ENCODE measurements at places on chromosomes 12 and 14. TPM values are rescaled to one million over a fixed set of nuclear protein-coding genes. Genes with fewer than 3 reads are reported as not detected.

The BICDL1 gene
- polyA plus RNA-seq: 3.4 TPM

DNA sequence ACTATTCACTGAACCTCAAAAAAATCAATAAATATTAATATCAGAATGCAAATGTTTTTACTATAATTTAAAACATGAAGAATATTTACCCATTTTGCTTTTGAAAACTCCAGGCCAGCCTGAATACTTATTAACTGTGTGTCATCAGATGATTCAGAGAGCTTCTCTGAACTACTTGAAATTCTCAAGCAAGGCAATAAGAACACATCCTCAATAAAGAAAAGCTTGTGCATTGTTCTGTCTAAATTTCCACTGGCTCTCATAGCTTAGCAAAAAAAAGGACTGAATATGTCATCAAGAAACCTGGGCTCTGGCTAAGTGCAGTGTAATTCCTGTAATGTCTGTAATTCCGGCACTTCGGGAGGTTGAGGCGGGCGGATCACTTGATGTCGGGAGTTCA is 194.1 kb downstream of the BTG1 start:
- no peak for DNase-seq

The PTPN6 gene
- 41.4 TPM for polyA plus RNA-seq

- DNase-seq: no peak
These were observed 294.9 kb downstream of the FOXN3 start for GRCh38 chr14:89121968-89122620.

The G2E3 gene
- polyA plus RNA-seq: 18.5 TPM

The LRTM2 gene
- not detected for polyA plus RNA-seq

The RFX4 gene
- 0.29 TPM for polyA plus RNA-seq

The KRT85 gene
- polyA plus RNA-seq: not detected

The SIX1 gene
- polyA plus RNA-seq: 94.9 TPM

- DNase-seq: no peak
These were observed 78.3 kb upstream of the SLC16A7 start for GRCh38 chr12:59517522-59517921.

DNA sequence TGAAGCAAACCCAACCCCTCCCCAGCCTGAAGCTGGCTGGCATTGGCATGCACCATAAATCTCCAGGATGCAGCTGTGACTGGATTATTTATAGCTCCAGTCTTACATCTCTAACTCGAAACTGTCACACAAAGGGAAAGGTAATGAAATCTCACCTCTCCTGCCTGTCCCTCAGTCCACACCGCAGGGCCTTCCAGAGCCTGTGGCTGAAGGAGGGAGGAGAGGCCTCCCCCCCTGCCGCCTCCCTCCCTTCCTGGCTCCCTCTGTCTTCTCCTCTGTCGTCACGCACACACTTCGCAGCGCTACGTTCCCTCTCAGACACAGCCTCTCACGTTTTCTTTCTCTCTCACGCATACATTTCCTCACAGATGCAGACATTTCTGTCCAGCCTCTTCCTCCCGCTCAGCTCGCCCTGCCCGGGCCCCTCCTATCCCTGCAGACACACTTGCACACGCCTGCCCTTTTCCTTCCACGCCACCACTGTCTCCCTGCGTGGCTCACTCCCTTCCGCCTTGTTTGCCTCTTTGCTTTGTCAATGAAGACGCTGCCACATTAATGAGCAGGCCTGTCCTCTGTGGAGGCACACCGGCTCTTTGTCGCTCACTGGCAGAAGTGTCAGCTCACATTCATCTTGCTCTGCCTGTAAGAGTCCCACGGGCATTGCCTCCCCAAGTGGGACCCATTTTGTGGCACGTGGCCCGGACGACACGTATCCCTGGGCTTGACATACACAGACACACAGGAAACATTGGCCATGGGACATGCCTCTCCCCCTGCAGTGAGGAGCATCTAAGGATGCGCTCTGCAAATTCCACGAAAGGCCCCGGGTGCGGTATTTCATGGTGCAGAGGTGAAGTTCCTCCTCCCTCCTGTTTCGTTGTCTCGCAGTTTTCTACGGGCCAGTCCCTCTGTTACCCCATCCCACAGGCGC is 27.9 kb downstream of the IRF2BPL start:
- peak; percentile 68 for DNase-seq

DNA sequence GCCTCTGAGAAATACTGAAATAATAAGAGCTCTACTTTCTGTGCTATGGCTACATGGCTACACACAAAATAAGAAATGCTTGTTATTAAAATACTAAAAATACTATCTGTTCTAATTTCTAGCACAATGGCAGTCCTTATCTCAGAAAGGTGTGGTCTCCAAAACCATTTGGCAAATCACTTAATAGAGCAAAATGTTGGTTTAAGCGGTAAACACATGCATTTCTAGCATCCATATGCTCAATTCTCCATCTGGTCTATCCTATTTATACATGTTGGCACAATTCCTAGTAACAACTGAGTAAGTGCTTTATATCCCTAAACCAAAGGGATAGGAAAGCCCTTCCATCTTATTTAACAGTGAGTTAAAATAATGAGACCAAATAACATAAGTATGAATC is 107.0 kb downstream of the PAPLN start:
- DNase-seq: peak; percentile 15

DNA sequence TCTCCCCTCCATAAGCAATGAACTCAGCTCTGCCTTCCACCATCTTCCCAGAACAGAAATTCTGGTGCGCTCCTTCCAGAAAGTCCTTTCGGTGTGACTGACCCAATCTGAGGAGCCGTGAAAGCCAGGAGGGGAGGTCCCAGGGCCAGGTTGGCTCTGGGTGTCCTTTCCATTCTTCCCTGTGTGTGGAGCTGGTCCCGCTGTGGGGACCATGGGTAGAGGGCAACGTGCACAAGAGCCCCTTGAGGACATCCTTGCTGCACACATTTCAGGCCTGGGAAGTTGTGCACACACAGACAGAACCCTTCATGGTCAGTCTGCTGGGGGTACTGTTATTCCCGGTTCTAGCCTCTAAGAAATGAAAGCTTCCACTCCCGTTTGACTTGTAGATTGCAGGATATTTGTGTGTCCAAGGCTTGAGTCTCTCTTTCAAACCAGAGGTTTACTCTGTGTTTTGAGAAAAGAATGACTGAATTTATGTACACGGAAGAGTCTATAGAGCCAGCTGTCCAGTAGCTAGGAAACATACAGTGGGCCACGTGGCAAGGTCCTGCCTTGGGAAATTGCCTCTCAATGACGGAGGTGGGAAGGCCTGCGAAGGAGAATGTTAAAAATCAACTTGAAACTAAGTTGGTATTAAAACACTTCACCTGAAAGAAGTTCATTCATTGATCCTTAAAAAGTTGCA is 10.1 kb downstream of the NFKBIA start:
- DNase-seq: no peak

GRCh38 chr14:95862243-95862642 is 14.4 kb upstream of the TUNAR start:
- DNase-seq: no peak

DNA sequence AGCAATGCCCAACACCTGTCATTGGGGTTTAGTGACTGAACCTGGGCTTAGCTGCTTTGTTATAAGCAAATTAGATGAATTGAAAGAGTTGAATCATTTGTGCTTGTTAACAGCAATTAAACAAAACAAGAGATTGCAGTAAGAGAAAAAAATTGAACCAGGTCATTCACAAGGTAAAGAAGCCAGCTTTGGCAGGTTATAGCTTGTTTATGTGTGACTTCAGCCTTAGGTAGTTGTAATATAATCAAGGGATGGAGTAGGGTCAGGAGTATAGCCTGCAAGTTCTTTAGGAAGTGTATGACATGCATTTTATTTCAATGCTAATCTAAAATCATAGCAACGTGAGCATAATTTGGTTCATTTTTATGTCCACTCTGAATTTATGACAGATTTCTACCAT is 63.4 kb upstream of the PLEKHG3 start:
- DNase-seq: no peak

DNA sequence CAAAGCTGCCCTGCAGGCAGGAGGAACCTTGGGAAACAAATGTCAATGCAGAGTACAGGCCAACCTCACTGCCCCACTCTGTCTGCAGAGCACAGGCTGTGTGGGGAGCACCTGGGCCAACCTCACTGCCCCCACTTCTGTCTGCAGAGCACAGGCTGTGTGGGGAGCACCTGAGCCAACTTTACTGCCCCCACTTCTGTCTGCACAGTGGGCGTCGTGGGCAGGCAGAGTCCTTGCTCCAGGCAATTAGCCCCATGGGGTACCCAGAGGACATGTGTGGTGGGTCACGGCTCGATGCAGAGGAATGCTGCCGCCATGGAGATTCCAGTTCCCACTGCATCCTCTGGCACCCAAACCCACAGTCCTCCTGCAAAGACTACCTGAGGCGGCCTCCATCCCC is 26.2 kb downstream of the BRF1 start:
- DNase-seq: no peak

DNA sequence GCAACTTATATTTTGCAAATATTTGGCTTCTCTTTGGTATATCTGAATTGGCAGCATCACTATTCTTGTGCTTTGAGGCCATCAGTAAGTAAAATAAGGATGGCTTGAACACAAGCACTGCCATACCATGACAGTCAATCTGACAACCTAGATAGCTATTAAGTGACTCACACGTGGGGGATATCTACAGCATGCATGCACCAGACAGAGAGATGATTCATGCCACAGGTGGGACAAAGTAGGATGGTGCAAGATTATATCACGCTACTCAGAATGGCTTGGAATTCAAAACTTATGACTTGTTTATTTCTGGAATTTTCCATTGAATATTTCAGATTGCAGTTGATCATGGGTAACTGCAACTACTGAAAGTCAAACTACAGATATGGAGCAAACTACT is 675.6 kb upstream of the MDGA2 start:
- DNase-seq: no peak

DNA sequence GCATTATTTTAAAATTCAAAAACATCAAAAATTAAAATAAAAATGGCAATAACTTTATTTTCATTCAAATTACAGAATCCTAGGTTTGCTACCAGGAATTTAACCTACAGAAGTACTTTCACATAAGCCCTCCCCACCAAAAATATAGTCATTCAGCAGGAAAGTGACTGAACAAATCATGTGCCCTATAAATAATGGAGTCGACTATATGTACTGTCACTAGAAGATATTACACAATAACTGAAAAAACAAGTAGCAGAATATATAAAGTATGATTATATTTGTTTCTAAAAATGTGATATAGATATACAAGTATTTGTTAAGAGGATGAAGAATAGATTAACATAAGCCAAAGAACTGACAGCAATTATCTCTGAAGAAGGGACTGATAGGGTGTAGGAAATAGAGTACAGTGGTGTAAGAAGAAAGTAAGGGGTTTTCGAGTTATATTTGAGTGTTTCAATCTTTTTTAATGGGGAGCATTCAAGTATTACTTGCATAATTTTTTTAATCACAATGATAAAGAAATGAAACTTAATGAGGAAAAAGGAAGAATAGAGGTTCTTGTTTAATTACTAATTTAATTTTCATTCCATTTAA is 7.9 kb downstream of the C2CD5 start:
- no peak for DNase-seq

DNA sequence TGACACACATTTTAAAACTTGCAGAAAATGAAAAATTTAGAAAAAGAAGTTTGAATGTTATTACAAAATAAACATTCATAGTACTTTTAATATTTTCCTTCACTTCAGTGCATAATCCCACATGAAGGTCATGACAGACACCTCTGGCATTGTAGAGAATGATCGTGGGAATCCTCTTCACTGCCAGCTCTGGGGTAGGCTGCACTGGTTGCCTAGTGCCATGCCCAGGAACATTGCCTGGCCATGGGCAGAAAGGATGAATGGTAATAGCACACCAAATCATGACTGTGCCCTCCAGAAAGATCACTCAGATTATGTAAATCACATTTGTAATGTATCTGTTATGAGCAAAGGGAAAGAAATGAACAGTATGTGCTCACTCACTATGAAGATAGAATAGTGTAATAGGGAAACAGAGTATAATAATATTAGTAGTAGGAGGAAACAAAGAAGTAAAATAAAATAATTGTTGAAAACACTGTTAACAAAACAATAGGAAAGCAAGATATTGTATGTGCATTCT is 161.6 kb downstream of the PLCZ1 start:
- no peak for DNase-seq

- no peak for DNase-seq
These were observed 10.2 kb downstream of the DDX47 start for GRCh38 chr12:12823300-12823699.

GRCh38 chr14:95018821-95019220 is 138.5 kb downstream of the DICER1 start:
- DNase-seq: no peak

- DNase-seq: no peak
These were observed 213.1 kb upstream of the RTL1 start for GRCh38 chr14:101116486-101117130.

The ARHGDIB gene
- polyA plus RNA-seq: 35.0 TPM

- no peak for DNase-seq
These were observed 51.3 kb upstream of the PPP2R5C start for GRCh38 chr14:101709962-101710931.

DNA sequence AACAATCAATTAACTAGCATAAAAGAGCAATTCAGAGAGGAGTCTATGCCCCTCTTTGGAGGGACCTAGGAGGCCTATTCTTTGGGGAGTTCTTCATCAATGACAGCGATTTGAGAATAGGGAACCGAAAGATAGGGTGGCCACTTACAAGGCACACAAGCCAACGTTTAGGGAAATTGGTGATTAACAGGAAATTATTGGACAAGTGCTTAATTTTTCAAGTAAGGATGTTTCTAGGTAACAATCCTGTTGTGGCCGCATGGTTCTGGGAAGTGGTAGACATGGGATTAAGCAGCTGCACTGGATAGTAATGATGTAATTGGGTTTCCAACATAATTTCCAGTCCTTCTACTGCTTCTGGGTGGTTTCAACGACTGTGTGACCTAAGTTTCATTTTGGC is 83.2 kb downstream of the HMGA2 start:
- DNase-seq: no peak

- DNase-seq: no peak
These were observed 21.1 kb downstream of the ZFHX2 start for GRCh38 chr14:23530375-23531055.

DNA sequence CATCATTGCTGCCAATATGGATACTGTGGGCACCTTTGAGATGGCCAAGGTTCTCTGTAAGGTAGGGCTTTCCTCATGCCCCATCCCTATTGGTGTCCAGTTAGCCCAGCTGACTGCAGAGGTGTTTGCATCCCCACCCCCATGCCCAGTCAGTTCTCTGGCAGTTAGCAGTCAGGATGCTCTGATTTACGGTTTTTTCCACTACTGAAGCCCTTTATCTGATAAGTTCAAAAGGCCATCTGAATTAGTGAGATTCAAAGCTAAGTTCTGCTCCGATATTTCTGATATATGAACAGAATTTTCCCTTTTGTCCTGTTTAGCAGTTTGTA is 773 bp downstream of the GMPR2 start:
- DNase-seq: no peak

All from muscle of arm (tissue), 14 donors.